ENCODE measurements at places on chromosomes 12 and 14. TPM values are rescaled to one million over a fixed set of nuclear protein-coding genes. Genes with fewer than 3 reads are reported as not detected.

GRCh38 chr14:74913986-74914573, 9.0 kb downstream of the RPS6KL1 start:
- no peak for DNase-seq

GRCh38 chr12:87814625-87815024, 214.6 kb downstream of the C12orf50 start:
- DNase-seq: no peak

Gene TAS2R7
- not detected for total RNA-seq

Gene DNAH10
- 0.66 TPM for total RNA-seq

Gene BAG5
- 31.6 TPM for total RNA-seq
